ENCODE measurements at places on chromosomes 7 and 10.
A peak's percentile ranks its signal among the peaks of the same experiment; 100 is the strongest.

- no peak for DNase-seq
Measured at GRCh38 chr7:82423446-82423845, 20.1 kb downstream of the CACNA2D1 start.

- no peak for DNase-seq
Measured at GRCh38 chr7:98163704-98164494, 47.3 kb upstream of the BHLHA15 start.

DNA sequence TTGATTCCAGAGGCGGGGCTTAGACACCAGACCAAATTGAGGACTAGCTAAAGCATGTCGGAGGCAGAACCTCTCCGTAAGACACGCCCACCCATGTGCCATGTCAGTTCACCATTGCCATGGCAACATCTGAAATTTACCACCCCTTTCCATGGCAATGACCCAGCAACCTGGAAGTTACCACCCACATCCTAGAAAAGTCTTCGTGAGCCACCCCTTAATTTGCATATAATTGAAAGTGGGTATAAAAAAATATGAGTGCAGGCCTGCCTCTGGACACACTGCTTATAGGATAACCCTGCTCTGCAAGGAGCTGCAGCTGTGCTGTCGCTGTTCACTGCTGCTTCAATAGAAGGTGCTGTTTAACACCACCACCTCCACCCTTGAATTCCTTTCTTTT, 28.0 kb downstream of the TMEM270 start:
- no peak for DNase-seq

DNA sequence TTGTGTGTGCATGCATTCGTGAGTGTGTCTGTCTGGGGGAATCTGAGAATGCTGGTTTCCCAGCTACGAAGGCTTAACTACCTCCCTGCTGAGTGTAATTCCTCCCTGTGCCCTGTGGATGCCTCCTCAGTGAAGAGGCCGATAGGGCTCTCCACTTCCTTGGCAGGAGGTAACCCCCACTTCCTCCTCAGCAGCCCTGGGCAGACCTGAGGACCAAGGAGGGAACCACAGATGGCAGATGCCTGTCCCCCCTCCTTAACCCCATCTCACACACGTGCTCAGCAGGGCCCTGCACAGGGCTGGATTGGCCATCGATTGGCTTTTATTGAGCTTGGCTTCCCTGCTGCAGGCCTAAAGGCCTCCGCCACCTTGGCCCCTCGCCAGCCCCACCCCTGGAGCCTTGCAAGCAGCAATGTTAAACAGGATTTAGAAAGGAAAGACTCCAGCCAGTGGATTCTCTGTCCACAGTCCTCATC, 45.6 kb upstream of the LRRC4 start:
- DNase-seq, result no peak

- DNase-seq, result peak; percentile 65
Measured at GRCh38 chr10:133274751-133275683, 1.7 kb downstream of the ADAM8 start.

GRCh38 chr10:623477-624311, 65.8 kb downstream of the DIP2C start:
- DNase-seq, result no peak
